Lower leg skin (tissue), 4 donors: ENCODE measurements at places on chromosomes 12 and 14. TPM values are rescaled to one million over a fixed set of nuclear protein-coding genes. Genes with fewer than 3 reads are reported as not detected.

- no peak for DNase-seq
Measured at GRCh38 chr14:50402965-50403364, 6.3 kb upstream of the CDKL1 start.

Gene PGF
- total RNA-seq: 22.3 TPM

Gene CLBA1
- total RNA-seq: 2.2 TPM

Gene KRT85
- 8.3 TPM for total RNA-seq
